ENCODE measurements at places on chromosomes 4 and X.

GRCh38 chr4:7788694-7789425 is 150.8 kb downstream of the AFAP1 start:
- DNase-seq = no peak

DNA sequence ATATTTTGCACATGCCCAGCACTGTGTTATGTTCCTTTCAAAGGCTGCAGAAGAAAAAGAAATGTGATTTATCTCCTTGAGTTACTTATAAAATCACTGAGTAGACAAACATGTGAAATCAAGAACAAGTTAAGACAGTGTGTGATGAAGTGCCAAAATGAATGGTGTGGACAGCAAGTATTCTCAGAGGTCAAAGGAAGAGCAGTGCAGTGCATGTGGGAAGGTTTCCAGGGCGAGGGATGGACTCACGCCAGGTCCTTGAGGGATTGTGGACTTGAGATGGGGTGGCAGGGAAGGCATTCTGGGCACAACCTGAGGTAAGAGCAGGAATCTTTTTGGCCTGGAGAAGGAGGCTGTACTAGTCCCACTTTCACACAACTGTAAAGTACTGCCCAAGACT is 115.5 kb downstream of the FNIP2 start:
- DNase-seq = no peak

- DNase-seq = no peak
Measured at GRCh38 chr4:137274404-137274803, 257.9 kb downstream of the PCDH18 start.

GRCh38 chr4:108588878-108589277 is 31.5 kb upstream of the RPL34 start:
- no peak for DNase-seq

DNA sequence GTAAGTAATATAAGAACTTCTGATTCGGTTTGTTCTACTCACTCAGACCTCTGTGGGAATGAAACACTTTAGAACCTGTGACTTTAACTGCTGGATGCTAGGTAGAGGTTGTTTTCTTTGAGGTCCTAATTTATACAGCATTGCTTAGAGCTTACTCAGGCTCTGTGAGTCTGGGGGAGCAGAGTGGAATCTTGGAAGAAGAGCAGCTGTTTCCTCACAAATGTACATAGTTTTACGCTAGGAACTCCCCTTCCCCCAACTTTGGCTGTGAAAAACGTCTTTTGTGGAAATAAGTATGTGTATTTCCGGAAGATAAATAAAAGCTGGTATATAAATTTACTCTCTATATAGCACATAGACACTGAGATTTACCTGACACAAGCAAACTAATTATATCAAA is 141.4 kb downstream of the NAA11 start:
- DNase-seq = no peak

DNA sequence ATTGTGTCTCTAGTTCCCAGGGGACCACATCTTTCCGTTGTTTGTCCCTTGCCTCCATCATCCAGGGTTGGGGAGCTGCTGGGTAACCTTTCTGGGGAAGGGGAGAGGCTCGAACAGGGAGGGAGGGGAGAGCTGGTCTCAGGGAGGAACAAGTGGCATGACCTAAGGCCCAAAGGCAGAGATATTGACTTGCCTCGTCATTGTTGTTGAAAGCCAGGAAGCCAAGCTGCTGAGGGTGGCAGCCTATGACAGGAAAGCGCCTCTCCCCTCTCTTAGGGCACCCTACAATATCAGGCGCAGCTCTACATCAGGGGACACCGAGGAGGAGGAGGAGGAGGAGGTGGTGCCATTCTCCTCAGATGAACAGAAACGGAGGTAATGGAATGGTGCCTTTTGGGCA is 20.8 kb downstream of the ZNF185 start:
- DNase-seq = no peak

DNA sequence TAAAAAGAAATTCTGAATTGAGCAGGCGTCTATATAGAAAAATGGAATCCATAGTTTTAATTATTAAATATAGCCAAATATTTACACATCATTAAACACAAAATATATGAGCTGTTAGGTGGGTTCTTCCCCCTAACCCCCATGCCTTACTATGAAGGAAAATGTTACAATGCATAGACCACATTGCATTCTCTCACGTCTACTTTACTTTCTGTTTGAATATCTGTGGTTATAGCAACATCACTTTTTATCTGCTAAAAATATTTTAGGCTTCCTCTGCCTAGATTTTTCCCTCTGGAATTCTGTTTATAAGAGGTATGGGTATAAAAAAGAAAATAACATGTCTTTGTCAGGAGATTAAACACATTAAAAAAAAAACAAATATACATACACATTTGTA is 73.1 kb downstream of the MAML3 start:
- no peak for DNase-seq

DNA sequence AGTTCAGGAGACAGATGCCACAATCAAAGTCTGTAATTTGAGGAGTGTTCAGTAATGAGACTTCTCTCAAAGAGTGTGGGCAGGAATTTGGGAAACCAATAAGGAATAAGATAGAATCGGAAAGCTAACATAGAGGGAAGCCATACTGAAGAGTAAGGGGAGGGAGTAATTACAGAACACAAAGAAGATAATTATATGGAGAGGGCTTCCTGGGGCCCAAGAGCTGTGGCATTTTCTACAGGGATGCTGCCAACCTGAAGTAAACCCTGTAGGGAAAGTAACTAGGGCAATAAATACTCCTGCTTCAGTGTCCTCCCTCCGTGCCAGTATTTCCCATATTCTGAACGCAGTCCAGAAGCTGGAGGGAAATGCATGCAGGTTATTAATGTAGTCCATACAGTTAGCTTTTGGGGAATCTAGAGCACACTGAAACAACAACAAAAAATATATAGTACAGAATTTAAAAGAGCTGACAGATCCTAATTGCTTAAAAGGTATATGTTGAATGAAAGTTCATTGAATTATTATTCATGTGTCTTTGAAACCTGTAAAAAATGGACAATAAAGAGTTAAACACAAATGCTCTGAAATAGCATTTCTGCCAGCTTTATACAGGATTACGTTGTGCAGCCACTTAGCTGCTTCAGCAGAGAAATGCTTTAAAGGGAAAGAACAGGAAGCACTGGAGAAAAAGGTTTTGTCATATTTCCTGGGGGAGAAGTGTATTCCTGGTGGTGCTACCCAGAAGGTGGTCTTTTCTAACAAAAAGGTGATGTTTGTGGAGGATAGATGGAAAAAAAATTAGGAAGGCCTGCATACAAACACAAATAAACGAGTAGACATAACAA is 48.0 kb downstream of the CXXC4 start:
- no peak for DNase-seq

DNA sequence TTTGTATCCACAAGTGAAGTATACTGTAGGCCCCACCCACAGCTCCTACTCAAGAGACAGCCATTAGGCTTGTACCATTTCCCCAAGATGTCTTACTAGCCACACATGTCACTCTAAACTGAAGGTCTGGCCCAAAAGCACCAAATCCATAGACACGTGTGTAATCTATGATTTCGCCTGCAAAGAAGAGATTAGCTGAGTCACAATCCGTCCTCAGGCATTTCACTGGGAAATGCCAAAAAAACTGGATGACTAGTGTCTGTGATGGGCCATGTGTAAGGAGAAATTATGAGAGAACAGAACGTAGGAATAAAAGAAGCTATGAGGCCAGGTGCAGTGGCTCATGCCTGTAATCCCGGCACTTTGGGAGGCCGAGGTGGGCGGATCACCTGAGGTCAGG is 21.9 kb upstream of the RP2 start:
- DNase-seq = no peak

DNA sequence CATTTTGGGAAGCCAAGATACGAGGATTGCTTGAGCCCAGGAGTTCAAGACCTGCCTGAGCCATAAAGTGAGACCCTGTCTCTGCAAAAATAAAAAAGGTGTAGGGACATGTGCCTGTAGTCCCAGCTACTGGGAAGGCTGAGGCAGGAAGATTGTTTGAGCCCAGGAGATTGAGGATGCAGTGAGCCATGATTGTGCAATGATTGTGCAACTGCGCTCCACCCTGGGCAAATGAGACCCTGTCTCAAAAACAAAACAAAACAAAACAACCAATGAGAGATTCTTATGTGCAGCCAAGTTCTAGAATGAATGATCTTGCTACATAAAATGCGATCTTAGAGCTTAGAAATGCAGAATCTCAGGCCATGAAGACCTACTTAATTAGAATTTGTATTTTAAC is 22.5 kb downstream of the SLC9B2 start:
- DNase-seq = no peak

DNA sequence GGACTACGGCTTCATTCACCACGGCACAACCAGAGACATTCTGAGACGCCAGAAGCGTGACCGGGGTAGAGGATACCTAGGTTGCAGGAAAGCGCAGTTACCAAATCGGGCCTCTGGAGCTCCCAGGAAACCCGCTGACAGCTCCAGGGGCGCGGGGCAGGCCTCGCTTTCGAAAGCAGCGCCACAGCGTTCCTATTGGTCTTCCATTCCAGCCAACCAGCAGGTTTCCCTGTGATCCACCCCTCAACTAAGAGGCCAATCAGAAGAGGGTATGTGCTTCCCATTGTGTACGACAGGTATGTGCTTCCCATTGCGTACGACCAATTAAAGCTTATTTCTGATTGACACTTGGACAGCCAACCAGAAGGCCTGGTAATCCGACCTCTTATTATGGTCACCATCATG is 14.9 kb downstream of the SNX12 start:
- DNase-seq = no peak

DNA sequence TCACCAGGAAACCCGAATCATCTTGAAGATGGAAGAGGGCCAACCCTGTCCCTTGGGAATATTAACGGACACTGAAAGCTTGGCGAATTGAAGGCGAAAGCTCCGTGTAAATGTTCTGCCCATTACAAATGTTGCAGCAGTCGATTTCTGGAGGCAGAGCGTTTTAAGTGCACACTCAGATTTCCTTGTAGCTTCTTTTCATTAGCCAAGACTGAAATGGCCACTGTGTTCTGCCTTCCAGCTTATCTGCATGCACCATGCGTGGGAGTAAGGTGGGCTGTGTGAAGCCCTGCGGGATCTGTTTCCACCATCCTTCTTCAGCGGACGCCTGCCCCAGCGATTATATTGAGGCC is 1.3 kb downstream of the SMIM20 start:
- no peak for DNase-seq

GRCh38 chrX:42920752-42921151 is 142.8 kb upstream of the PPP1R2C start:
- DNase-seq = no peak

DNA sequence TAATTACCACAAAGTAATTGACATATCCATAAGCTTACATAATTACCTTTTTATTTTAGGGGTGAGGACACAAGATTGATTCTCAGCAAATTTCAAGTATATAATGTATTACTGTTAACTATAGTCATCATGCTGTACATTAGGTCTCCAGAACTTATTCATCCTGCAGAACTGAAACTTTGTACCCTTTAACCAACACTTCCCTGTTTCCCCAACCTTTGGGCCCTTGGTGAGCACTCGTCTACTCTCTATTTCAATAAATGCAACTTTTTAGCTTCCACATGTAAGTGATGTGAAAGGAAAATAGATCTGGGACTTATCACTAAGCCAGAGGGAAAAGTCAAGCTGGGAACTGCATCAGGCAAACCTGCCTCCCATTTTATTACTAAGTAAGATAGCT is 33.6 kb upstream of the CCNG2 start:
- DNase-seq = no peak

DNA sequence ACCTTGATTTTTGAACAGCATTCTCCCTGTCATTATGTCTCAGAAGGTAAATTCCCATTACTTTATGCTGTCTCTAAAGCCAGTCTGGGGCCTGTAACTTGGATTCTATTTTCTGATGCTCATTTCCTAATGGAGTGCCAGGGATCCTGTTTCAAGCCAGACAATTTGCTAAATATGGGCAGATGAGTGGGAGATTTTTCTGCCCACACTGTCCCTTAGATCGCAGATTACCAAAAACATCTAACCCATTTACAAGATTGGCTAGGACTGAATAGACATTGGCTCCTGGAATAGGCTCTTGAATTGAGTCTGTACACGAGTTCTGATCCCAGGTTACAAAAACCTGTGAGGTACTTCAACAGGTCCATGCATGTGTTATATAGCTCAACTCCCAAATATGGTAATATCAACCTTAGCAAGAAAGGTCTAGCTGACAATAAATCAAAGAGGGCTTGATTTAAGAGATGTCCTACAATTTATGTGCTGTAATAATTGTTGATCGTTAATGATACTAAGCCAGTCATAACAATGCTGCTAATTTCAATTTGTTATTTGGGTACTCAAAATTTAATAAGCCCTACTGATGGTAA is 5.7 kb downstream of the GPC3 start:
- DNase-seq = no peak

- DNase-seq = no peak
Measured at GRCh38 chrX:30521440-30522182, 56.0 kb downstream of the TASL start.

- no peak for DNase-seq
Measured at GRCh38 chrX:2351321-2351720, 149.5 kb downstream of the DHRSX start.

GRCh38 chrX:152915541-152916241 is 17.8 kb downstream of the ZNF185 start:
- DNase-seq = no peak

DNA sequence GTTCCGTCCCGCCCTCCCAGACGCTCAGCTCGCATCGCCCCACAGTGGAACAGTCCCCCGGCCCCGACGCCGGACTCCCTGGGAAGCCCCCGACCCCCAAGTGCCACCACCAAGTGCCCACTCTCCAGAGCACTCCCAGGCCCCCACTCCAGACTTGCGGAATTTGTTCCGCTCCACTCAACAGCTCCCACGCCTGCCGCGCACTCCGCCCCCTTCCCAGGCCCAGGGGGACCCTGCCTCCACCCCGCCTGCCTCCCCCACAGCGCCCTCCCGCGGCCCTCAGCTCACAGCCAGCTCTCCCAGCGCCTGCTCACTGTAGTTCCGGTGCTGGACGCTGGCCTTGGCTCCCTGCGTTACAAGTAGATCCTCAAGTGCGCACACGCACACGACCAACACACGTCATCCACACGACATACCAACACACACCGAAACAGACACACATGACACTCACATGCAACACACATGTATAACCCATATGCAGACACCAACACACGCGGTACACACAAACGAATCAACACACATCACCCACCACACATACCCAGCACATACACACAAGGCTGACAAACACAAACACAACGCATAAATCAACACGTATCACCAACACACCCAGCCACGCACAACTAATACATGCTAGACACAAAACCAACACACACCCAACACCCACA is 8.0 kb downstream of the MSX1 start:
- no peak for DNase-seq

- no peak for DNase-seq
Measured at GRCh38 chr4:25536564-25537320, 118.9 kb upstream of the SLC34A2 start.

GRCh38 chrX:45623266-45623665 is 422.6 kb upstream of the DIPK2B start:
- no peak for DNase-seq

Data from GF-D8 (cell line).